ENCODE measurements at places on chromosomes 7 and 10.

GRCh38 chr10:101912561-101913179, 69.1 kb upstream of the KCNIP2 start:
- no peak for DNase-seq

GRCh38 chr10:80201608-80202141, 3.7 kb downstream of the ANXA11 start:
- no peak for DNase-seq

DNA sequence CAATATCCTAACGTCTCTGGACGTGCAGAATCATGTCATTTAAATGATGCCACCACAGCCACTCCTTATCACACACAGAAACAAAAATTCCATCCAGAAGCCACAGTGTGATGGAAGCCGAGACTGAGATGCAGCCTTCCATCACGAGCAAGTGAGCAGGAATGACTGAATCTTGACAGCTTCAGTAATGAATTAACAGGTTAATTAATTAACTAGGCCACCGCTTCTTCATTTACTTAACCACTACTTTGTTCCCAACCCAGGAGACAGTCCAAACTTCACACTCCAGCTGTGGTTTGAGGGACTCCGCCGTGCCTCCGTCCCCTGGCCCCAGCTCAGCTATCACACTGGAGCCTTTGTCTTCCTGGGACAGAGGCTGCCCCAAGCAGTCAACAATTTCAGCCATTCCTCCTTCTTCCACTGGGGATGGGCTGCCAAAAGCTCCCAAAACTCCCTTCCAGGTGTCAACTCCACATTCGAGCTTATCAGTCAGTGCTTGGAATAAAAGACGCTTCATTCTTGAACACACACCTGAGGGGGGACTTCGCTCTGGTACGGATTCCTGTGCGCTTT, 65.9 kb downstream of the FGFR2 start:
- no peak for DNase-seq

DNA sequence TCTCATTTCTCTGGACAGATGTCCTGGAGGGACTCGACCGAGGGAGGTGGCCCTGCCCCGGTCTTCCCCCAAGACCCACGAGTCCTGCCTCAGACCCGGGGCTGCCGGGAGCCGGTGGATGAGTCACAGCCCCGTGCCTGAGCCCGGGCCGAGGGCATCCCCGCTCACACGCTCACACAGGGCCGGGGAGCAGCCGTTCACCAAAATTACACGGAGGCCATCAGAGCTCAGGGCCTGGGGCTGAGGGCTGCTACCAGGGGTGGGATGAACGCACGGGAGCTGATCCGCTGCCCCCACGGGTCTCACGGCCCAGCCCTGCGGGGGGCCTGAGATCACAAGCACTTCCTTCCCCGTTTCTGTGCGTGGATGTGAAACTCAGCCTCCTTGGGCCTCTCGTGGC, 17.5 kb downstream of the FAM20C start:
- no peak for DNase-seq

Data from activated naive CD4-positive, alpha-beta T cell treated with anti-CD3 and anti-CD28 coated beads for 36 hours (primary cell).